ENCODE measurements at places on chromosomes 2 and 18.
A peak's percentile ranks its signal among the peaks of the same experiment; 100 is the strongest.

GRCh38 chr2:113117541-113118262 is 9.7 kb upstream of the IL1RN start:
- peak; percentile 96 for DNase-seq

DNA sequence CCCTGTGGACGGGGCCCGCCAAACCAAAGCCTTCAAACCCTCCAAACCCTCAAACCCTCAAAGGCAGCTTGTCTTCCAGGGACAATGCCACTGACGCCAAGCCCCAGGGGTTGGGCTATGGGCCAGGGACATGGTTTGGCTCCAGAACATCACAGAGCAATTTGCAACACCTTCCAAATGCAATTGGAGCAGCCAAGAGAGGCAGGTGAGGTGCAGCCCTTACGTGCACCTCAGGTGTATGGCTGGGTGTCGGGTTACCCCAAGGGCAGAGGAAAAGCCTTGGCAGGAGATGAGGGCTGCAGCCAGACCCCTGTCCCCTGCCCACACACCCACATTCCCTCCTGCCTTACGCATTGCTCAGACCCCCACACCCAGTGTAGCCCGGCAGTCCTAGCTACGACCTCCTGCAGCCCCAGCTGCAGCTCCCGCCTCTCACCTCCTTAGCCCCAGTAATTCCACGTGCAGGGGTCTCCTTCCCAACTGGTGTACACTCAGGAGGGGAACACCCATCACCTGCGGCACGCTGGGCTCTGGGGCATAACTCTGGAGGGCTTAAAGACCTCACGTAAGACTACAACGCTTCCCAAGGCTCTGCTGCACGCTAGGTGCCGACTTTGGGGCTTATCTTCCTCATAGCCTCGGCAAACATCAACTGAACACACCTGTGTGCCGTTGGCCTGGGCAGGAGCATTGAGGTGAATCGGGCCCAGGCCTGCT is 88.7 kb downstream of the TFCP2L1 start:
- DNase-seq = no peak

DNA sequence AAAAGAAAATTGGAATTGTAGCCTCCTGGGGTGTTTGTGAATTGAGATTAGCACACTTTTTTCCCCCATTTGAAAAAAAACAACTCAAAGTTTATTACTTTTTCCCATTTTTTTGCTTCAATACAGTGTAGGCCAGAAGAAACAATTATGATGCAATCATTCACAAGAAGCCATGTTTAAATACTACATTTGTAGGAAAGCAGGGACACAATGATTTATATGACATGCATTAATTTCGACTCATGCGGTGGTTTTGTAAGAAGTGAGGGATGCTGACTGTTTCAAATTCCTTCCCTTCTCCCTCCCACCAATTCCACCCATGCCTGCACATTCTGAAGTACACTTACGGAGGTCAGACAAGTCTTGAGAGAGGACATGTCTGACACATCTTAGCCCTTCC is 774.2 kb upstream of the FSHR start:
- DNase-seq = no peak

- no peak for DNase-seq
Observed at GRCh38 chr2:80008596-80008995, 296.0 kb downstream of the LRRTM1 start.

DNA sequence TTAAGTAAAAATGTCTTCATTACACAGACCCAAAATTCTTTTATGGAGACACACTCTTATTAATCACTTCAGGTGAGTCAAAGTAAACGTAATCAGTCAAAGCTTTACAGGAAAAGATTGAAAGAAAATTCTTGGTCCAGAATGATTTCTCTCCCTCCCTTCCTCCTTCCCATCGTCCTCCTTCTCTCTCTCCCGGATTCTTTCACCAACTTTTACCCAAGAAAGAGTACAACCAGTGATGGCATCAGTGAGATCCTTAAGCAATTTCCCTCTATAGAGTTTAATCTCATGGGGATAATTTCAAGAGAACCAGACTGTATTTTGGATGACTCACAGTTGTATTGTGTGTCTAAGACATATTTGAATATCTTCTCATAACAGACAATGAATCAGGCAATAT is 258.1 kb downstream of the ALK start:
- DNase-seq = peak; percentile 83

DNA sequence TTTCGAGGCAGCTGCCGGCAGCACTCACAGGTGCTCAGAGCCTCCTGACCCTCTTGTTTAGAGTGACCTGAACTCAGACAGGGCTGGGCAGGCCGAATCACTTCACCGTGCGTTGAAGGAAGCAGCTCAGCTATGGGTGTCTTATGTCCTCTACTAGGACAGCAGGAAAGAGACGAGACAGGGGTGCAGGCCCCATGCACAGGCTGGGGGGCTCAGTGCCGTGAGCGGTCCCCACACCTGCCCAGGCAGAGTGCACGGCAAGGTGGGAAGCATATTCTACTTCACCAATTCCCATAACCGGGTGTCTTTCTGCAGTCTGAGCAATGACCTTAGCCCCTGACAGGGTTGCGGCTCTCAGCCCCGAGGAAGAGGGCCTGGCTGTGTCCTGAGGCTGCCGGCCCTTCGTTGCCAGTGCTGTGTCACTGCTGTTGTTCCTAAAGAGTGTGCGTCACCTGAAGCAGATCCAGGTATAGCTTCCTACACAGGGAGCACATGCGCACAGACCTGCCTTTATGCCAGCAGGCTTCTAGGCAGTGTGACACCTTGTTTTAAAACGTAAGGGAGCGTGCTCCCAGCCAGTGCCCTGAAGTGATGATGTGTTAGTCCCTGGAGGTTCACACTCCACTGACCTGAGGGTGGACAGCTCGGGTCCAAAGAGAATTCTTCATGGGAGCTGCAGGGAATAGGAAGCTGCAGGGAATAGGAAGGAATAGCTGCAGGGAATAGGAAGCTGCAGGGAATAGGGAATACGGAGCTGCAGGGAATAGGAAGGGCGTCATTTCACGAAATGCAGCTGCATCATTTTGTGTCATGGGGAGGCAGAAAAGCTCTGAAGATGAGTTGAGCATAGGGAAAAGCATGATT is 207.9 kb upstream of the SALL3 start:
- no peak for DNase-seq

DNA sequence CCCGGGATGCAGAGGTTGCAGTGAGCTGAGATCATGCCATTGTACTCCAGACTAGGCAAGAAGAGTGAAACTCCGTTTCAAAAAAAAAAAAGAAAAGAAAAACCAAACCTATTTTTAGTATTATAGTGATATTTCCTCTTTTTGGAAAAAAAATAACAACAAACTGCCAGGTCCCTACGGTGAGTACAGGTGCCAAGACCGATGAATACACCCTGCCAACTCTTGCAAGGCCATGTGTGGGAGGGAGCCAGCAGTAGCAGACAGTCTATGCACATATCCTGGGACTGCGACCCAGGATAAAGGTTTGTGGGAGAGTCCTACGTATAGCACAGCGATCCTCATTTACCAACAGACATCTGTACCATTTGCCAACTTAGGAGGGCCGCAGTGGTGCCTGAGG is 69.6 kb upstream of the DNMT3A start:
- no peak for DNase-seq

- no peak for DNase-seq
Observed at GRCh38 chr18:61893309-61893970, 633 bp upstream of the RNF152 start.

DNA sequence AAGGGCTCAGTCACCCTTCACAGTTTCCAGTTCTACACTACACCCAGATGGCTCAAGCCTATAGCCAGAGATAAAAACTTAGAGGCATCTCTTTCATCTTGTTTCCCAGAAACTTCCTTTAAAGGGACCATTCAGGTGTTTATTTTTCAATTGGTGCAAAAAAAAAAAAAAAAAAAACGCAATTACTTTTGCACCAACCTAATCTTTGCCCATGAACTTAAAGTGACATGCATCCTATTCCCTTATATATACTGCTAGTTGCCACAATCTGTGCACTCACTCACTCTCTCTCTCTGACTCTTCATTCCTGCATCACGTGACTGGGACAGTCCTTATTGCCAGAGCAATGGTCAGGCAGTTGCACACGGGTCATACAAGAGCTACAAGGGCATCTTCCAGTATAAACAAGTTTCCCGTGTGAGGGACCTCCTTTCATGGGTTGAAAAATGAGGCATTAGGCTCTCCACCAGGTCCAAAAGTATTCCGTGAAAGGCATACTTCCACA is 789.4 kb downstream of the EPHA4 start:
- no peak for DNase-seq

DNA sequence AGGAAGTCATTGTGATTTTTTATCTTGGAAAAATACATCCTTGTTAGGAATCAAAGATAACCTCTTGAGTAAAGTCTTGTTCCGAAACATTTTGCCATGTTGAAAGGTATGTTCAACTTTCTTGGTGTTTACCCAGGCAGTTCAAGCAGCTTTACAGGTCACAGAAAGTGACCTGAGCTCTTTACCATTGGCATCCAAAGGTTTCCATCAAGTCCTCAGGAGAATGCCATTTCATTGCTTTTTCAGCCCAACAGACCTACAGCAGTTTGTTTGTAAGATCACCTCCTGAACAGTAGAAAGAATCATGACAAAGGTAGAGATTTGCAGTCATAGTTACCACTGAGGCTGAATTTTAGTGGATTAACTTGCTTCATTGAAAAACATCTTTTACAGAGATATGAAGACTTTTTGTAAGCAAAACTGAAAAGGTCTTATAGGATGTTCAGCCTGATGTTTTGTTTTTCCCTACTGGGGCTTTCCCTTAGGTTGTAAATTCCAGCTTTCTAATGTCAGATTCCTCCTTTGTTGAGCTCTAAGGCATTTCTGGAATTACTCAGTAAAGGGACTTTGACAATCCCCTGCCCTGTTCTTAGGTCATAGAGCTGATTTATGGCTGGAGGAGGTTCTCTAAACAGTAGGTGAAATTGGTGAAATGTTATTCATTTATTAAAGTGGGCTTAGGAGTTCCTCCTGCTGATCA is 236.8 kb upstream of the RBMS1 start:
- DNase-seq = no peak

DNA sequence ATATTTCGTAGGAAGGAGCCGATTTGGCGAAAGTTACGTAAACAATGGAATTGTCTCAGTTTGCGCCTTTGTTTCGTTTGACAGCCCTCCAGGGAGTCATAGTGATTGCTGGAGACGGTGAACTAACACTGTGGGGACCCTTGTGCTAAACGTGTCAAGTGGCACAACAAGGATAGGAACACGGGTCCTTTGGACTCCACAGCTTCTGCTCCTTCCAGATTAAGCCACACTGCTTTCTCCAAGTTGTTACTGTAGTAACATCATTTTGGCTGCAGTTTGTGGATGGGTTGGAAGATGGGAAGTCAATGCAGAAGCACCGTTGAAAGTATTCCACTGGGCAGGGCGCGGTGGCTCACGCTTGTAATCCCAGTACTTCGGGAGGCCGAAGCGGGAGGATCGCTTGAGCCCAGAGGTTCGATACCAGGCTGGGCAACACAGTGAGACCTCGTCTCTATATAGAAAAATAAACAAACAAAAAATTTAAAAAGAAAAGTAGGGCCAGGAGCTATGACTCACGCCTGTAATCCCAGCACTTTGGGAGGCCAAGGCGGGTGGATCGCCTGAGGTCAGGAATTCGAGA is 636 bp upstream of the IMMT start:
- DNase-seq = no peak

GRCh38 chr2:160227293-160227915 is 27.3 kb upstream of the ITGB6 start:
- peak; percentile 75 for DNase-seq

Measured in PC-3 (cell line).